ENCODE measurements at places on chromosomes 5 and 9.

- peaks cover 3% of the 10 kb centered on the region for H3K36me3 ChIP-seq
- H3K27me3 ChIP-seq, result no peaks in the 10 kb centered on the region
- peaks cover 4% of the 10 kb centered on the region for H3K4me1 ChIP-seq
- no peak overlapping the region for H3K27ac ChIP-seq
These were observed 230.7 kb downstream of the COMMD10 start for GRCh38 chr5:116315531-116315930.

GRCh38 chr5:113340537-113340936 is 94.3 kb downstream of the TSSK1B start:
- H3K27me3 ChIP-seq, result no peaks in the 10 kb centered on the region
- H3K27ac ChIP-seq, result no peak overlapping the region
- H3K4me3 ChIP-seq, result no peak overlapping the region
- H3K4me1 ChIP-seq, result no peaks in the 10 kb centered on the region
- H3K36me3 ChIP-seq, result no peaks in the 10 kb centered on the region
- no peak for DNase-seq

DNA sequence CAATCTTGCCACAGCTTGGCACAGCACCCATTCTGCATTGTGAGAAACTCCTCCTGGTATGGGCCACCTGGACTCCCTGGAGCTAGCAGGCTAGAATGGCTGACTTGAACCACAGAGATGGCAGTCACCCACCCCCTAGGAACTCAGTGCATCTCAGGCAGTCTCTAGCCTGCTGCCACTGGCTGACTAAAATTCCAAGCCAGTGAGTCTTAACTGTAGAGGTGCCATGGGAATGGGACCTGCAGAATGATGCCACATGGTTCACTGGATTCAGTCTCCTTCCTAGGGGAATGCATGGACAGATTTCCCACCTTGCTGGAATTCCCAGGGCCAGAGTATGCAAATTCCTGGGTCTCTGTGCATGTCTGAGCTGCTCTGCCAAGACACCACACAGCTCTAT is 382.9 kb downstream of the MAN2A1 start:
- no peak overlapping the region for H3K27ac ChIP-seq
- no peaks in the 10 kb centered on the region for H3K4me1 ChIP-seq
- no peak overlapping the region for H3K4me3 ChIP-seq
- H3K27me3 ChIP-seq, result no peaks in the 10 kb centered on the region
- DNase-seq, result no peak

- no peak overlapping the region for H3K27ac ChIP-seq
- H3K4me1 ChIP-seq, result peaks cover 2% of the 10 kb centered on the region
- H3K36me3 ChIP-seq, result no peaks in the 10 kb centered on the region
These were observed 42.6 kb downstream of the RAI14 start for GRCh38 chr5:34698754-34699153.

DNA sequence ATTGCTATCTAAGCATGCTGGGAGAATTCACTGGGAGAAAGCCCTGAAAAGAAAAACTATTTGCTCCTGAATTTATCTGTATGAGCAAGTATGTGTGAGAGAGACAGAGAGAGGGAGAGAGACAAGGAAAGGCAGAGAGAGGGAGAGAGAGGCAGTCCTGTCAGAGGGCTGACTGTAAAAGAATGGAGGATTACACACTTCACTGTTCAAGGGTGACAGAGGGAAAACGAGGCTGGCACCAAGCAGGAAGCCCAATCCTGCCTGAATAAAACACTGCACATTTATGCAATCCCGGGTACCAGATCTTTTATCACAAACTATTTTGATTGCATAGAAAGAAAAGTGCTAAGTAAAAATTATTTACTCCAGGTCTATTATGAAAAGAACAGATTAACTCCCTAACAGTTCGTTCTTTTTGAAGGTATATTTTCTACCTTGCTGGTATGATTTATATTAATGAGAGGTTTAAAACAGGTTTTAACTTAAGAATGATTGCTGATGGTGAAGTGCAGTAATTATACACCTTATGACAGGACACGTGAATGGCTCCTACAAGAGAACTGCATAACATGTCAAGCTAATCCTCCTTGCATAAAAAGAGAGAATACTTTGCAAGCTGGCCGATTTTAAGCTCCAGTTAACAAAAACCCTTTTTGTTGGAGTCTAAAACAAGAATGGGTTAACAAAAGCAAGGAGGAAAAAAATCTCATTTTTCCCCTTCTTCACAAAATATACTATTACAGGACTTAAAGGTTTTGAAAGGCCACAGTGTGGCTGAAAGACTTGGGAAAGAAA is 82.5 kb downstream of the NFIB start:
- DNase-seq, result no peak
- H3K4me3 ChIP-seq, result no peak overlapping the region
- no peaks in the 10 kb centered on the region for H3K27me3 ChIP-seq
- H3K36me3 ChIP-seq, result peaks cover 2% of the 10 kb centered on the region
- no peak overlapping the region for H3K27ac ChIP-seq
